ENCODE measurements at places on chromosomes 13 and 19. TPM values are rescaled to one million over a fixed set of nuclear protein-coding genes. Genes with fewer than 3 reads are reported as not detected.

The VSTM2B gene
- polyA plus RNA-seq: 0.41 TPM

The TMEM238 gene
- polyA plus RNA-seq: 1.0 TPM

GRCh38 chr19:19205416-19206410 is 2.5 kb upstream of the NR2C2AP start:
- DNase-seq: no peak

GRCh38 chr13:60642552-60642951 is 245.5 kb downstream of the TDRD3 start:
- DNase-seq: no peak

DNA sequence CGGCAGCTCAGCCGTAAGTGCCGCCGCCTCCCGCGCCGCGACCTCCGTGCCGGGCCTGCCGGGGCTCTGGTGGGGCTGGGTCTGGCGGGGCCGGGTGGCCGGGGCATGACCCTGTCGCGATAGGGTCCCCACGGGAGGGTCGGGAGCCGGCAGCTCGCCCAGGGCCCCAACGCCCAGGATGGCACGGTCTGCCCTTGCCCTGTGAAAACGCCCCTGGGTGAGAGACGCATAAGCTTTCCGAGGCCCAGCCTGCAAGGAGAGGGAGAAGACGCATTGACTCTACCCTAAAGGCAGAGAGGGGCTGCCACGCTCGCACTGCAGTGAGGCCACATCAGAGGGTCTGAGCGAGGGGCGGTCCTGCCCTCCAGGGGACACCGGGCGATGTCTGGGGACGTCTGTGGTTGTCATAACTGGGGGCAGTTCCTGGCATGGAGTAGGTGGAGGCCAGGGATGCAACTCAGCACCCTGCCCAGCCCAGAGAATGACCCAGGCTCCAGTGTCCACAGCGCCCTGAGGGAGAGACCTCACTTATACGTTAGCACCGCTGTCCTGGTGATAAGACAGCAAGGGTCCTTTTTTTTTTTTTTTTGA is 539 bp downstream of the ZNF554 start:
- DNase-seq: no peak

DNA sequence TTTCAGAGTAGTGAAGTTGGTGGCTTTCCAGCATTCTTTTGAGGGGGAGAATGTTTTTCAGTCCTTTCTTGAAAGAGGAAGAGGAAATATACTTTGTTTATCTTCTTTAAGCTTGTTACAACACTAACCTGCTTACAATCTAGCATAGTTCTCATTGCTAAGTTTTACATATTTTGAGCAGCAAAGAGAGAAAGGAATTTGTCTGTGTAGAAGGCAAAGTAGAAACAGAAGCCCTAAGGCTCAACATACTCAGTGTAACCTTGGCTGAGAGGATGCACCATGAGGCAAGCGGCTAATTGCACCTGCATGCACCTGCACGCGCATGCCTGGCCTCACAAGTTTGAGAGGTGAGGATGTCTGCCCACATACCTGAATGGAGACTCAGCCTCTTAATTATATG is 2.2 kb downstream of the FRY start:
- DNase-seq: no peak

GRCh38 chr19:35419046-35419445 is 29.0 kb upstream of the FFAR2 start:
- no peak for DNase-seq

The DOCK6 gene
- not detected for polyA plus RNA-seq

- DNase-seq: no peak
Measured at GRCh38 chr13:79481685-79482052, 714 bp downstream of the NDFIP2 start.

- no peak for DNase-seq
Measured at GRCh38 chr19:33358408-33358807, 15.1 kb upstream of the CEBPG start.

- DNase-seq: no peak
Measured at GRCh38 chr13:58018865-58019264, 387.3 kb downstream of the PCDH17 start.

DNA sequence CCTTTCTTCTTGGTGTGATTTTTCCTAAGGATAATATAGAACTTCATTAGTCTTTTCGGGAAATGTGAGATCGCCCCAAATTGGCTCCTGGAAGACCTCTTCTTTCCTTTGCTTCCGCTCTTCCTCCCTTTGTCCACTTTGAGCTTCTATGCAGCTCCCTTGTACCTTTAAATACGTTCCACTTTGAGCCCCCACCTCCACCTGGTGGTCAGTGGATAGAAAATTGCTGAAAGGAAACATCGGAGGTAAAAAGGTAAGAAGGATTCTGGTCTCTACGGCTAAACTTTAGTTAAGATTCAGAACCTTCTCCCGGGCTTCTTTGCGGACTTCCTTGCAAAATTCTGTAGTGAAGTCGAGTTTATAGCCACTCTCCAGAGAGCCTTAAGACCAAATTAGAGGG is 55.0 kb upstream of the TM9SF2 start:
- no peak for DNase-seq

Measured in immature natural killer cell (primary cell).